ENCODE measurements at places on chromosomes 7 and 10.
A peak's percentile ranks its signal among the peaks of the same experiment; 100 is the strongest.

DNA sequence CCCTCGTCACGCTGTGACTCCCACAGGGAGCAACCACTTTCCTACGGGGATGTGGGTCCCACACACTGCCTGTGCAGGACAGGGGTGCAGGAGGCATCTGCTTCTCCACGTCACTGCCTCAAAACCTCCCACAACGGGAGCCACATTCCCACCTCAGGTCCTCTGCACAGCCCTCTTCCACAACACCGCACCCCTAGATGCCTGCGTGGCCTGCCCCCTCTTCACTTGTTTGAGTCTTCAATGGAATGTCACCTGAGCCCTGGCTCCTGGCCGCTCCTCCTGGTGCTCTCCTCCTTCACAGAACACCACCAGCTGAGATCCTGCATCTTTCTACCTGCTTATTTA, 73.6 kb downstream of the MAD1L1 start:
- DNase-seq = no peak

DNA sequence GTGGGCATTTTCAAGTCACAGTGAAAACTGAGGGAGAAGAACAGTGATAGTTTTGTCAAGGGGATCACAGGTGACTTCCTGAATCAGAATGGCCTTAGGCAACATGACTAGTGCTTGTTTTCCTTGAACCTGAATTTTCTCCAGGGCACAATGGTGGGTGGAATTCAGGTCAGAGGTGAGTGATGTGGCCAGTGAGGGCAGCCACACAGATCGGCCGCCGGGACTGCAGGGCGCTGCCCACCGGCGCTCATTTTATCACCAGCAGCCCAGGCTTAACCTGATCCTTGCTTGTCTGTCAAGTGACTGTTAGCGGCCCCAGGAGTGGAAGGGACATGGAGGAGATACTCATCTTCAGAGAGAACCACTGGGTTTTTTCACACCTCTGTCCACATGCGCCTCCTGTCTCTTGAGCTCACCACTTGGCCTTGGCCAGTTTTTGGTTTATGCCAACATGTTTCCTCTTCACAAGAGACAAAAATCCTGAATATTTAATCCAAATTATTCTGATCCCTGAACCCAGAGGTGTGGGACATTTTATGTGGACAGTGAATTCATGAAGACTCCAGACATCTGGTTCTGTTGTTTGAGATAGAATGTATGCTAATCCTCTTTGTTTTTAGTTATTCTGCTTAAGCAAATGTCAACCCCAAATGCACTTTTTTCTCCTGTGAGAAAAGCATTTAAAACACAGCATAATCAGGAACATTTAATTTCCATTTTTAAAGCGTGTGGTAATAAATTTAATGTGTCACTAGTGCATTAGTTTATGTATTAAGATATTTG, 108.7 kb downstream of the DOCK1 start:
- no peak for DNase-seq

DNA sequence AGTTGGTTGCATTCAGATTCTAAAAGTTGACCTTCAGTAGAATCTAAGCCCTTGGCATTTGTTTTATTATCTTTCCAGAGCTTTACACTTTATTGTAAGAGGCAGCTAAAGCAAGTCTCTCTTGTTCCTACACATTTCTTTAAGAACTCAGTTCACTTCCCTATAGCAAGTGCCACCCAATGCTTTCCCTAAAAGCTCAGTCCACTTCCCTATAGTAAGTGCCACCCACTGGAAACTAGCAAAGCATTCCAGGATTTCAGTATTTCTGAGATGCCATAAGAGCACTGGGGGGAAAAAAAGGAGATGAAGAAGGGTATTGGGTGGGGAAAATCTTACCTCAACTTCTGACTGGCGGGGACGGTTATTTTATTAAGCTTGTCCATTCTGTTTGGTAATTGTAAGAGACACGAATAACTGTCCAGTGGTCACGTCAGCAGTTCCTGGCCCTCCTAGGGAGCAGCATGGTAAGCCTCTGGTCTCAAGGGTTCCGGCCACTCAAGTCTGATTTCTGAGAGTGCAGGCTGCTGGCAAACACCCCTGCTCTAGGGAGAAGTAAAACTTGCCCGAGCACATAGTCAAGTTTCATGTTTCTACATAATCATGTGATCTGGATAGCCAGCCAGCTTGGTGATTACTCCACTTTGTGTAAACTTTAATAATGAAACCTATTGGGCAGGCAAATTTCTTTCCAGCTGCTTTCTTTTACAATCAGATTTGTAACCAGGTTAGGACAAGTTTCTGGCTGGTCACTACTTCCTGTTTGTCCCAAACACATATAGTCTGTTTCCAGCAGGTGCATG, at the start of gene BLNK:
TSS of gene BLNK (minus strand) at position 554 of the 800 bp plus-strand sequence. CDS start at position 383, 171 bp downstream.
- peak; percentile 19 for DNase-seq

DNA sequence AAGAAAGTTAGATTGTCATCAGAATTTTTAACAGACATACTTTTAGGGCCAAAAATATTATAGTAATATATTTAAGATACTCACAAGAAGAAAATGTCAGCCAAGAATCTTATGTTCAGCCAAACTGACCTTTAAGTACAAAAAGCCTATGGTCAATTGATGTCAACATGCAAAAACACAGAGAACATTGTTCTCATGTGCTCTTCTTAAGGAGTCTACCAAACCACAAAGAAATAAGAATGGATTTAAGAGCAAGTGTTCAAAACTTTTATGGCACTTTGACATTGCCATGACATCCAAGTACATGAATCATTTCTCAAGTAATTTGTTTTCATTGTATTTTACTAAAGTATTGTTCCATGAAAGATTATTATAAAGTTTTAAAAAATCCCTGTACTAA, 180.4 kb downstream of the TMEM26 start:
- peak; percentile 15 for DNase-seq

DNA sequence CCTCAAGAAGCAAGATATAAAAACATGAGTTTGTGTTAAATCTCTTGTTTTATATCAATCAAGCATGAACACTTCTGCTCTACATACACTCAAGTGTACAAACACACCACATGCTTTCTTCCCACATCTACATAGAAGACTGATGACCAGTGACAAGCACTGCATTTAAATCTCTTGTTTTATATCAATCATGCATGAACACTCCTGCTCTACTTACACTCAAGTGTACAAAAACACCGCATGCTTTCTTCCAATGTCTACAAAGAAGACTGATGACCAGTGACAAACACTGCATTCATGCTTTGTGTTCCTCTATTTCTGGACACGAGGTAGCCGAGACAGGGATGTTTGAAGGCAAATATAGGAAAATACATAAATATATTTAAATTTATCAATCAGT, 642.0 kb upstream of the PFKP start:
- no peak for DNase-seq

- no peak for DNase-seq
Observed at GRCh38 chr7:81873559-81873958, 103.7 kb upstream of the HGF start.

DNA sequence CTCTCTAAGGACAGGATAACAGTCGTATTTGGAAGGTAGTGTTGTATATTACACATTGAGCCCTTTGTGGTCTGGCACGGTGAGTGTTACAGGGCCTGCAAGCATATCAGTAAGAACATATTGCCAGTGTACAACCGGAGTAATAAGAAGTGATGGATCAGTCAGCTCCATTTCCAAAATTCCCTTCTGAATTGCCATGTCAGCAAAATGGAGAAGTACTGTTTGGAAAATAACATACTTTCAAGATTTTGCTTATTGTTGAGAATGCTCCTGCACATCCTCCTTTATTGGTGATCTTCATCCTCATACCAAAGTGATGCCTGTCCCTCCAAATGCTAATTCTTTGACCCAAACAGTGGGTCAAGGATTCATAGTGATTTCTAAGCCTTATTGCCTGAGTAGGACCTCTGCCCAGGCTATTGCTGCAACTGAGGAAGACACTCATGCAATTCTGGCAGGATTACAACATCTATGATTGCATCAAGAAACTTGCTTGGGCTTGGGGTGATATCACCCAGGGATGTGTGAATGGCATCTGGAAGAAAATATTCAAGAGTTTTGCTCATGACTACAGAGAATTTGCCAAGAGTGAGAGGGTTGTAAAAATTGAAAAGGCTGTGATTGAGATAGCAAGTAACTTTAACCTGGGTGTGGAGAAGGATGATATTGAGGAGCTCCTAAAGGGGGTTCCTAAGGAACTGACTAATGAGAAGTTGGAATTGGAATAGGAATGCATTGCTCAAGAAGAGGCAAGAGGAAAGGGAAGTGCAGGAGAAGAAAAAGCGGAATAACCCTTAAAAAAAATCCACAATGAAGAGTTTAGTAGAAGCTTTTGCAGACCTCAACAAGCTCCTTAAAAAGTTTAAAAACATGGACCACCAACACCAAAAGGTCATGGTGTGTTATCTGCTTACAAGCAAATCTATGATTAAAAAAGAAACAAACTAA, 452.2 kb upstream of the SORCS1 start:
- DNase-seq = no peak

GRCh38 chr7:127154958-127155357, 97.8 kb downstream of the GRM8 start:
- no peak for DNase-seq

GRCh38 chr7:36796850-36797536, 72.7 kb upstream of the AOAH start:
- DNase-seq = no peak

- peak; percentile 41 for DNase-seq
Observed at GRCh38 chr10:33274096-33274785, 60.2 kb downstream of the NRP1 start.

- DNase-seq = no peak
Observed at GRCh38 chr7:116087291-116087690, 56.7 kb upstream of the TFEC start.

GRCh38 chr10:22833781-22834180, 94.1 kb upstream of the ARMC3 start:
- DNase-seq = no peak

GRCh38 chr7:84841809-84842208, 345.0 kb downstream of the SEMA3D start:
- DNase-seq = no peak

- no peak for DNase-seq
Observed at GRCh38 chr10:4693967-4694366, 132.0 kb upstream of the AKR1E2 start.

DNA sequence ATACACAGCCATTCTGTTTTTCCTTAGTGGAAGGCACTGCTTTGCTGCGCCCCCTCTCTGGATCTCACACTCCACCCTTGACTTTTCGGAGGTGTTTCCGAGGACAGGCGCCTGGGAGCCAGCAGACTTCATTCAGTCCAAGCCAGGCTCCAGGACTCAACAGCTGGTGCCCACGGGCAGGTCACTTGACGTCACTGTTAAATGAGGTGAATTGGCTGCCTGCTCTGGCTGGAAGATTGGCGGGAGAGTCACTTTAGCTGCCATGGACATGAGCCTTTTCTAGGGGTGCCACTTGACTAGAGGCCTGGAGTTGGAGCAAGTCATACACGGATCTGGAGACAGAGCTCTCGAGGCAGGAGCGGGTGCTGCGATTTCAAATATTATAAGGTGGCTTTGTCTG, 3.2 kb downstream of the HTRA1 start:
- no peak for DNase-seq

GRCh38 chr7:108875139-108875538, 305.5 kb downstream of the DNAJB9 start:
- no peak for DNase-seq

DNA sequence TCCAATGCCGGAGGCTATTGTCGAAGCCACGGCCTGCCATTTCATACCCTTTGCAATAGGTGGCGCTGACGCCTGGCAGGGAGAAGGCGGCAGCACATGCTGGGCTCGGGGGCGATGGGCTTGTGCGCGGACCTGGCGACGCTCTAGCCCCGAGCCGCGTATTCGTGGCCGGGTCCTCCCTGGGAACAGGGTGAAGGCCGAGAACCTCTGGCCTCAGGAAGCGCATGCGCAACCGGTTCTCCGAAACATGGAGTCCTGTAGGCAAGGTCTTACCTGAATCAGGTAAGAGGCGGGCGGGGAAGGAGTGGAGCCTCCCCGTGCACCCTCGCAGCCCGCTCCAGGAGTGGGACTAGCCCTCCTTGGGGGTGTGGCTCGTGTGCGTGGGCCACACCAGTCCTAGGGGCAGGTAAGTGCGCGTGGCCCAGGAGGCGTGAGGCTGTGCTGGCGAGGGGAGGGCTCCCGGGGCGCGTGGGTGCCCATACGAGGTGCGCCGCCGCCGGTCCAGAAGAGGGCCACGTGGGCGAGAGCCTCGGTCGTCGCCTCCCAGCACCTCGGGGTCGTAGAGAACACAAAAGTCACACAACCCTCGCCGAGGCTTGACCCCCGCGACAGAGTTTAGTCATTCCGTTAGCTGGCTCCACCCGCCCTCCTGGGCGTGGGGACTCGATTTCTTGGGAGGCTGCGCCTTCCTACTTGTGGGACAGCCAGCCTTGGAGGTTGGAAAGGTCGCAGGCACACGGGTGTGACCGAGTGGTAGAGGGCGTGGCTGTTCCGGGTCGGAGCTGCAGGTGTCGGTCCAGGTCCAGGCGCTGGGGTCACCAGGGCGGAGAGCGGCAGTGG, 5.6 kb upstream of the MEST start:
- no peak for DNase-seq

GRCh38 chr7:117165656-117166055, 157.2 kb downstream of the WNT2 start:
- DNase-seq = no peak

GRCh38 chr10:43396061-43396927, 12.7 kb downstream of the HNRNPF start:
- no peak for DNase-seq

DNA sequence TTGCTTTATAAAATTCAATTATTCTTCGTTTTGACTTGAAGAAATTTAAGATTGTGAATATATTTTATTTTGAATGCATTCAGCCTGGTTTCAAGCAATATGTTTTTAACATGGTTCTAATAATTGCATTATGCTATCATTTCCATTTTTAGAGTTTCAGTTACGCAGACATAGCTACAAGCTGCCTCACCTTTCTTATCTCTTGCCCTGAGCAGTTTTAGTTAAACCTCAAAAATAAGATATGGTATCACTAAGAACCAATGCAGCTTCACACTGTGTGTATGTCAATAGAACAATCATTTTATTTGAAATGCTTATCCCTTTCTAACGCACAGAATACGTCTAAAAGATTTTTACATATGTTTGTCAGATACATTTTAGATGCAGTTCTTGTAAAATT, 632.6 kb upstream of the KCND2 start:
- no peak for DNase-seq

DNA sequence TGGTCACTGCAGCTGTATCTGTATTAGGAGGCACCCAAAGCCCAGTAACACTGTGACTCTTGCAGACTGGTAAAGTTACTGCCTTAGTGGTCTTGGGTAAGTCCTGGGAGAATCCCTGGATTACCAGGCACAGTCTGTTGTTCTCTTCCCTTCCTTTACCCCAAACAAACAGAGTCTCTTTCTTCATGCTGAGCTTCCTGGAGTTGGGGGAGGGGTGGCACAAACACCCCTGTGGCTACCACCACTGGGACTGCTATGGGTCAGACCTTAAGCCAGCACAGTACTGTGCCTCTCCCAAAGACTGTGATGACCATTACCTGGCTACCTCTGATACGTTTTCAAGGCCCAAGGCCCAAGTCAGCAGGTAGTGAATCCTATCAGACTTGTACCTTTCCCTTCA, 59.9 kb upstream of the FAM3C start:
- DNase-seq = no peak

DNA sequence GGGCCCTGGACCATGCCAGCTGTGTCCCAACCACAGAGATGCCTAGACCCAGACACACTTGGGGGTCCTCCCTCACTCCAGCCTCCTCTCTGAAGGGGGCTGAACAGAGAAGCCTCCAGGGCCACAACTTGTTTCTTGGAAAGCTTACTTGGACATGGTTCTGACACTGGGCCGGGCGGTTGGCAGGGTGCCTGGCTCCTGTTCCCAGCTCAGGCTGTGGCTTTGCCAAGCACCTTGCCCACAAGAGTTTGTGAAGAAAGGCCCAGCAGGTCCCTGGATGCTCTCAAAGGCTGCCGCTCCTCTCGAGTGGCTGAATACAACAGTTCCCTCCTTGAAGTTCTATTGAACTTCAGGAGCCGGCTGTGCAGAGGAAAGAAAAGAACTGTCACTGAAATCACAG, 181.6 kb downstream of the PTPN20 start:
- DNase-seq = no peak
